SW 1271 (cell line): ENCODE measurements at places on chromosomes 5 and 9.

DNA sequence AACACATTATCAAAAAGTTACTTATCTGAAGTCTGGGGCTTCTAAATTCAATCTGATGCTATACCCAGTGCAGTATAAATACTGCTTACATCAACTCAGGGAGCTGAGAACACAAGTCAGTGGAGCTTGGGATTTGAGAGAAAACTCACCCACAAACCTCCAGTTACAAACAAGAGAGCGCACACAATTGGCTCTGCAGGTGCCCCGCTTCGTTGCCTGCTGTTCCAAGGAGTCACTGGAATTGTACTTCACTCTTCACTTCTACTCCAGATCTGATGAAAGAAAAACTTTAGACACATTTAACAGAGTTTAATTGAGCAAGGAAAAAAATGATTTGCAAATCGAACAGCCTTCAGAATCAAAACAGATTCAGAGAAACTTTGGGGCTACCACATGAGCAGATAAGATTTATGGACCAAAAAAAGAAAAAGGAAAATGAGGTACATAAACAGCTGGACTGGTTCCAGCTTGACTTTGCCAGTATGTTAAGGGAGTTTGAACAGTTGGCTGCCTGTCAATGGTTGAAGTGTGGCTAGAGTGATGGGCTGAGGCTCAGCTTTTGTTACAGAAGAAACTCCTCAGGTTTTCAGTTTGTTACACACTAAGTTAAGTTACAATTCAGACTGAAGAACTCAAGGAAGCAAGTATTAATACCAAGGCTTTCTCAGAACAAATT lies 156.6 kb downstream of the AOPEP start:
- no peak for DNase-seq

- DNase-seq: no peak
Observed at GRCh38 chr5:6279607-6280006, 98.7 kb downstream of the MED10 start.

DNA sequence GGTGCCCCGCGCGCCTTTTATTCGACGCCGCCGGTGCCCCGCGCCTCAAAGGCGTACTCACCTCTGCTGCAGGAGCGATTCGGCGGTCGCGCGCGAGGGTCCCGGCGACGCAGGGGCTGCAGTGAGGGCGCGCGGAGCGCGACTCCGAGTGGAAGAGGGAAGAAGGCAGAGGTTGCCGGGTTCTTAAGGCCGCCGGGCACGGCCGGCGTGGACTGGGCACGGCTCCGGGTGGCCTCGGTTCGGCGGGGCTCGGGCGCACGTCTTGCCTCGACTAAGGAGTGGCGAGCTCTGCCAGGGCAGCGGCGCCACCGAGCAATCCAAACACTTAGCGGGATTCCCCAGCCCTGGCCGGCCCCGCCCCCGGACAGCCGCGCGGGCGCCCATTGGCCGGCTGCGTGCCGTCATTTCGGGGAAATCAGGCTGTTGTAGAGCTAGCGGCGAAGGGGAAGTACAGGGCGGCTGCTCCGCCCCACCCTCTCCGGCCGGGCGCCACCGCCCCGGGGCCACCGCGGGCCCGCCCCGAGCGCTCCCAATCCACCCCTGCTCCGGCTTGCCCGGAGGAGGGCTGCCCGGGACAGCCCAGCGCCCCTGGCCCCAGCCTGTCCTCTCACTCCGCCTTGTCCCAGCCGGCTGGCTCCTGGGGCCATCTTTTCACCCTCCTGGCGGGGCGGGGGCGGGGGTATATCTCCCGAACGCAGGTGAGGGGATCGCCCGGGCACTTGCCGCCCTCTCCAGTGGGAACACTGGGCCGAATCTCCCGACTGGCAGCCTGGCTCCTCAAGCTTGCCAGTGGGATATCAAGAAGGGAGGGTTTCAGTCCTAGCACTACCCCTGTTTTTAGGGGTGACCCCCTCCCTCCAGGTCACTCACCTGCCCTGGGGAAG lies at the start of gene IRF1:
Gene IRF1 (minus strand): TSS at position 290 of the 884 bp plus-strand sequence. CDS start 1,295 bp downstream, outside the sequence.
- peak; percentile 94 for DNase-seq

- no peak for DNase-seq
Observed at GRCh38 chr9:99416007-99416406, 193.9 kb downstream of the SEC61B start.

GRCh38 chr5:58818465-58818864 lies 235.6 kb downstream of the RAB3C start:
- DNase-seq: no peak

DNA sequence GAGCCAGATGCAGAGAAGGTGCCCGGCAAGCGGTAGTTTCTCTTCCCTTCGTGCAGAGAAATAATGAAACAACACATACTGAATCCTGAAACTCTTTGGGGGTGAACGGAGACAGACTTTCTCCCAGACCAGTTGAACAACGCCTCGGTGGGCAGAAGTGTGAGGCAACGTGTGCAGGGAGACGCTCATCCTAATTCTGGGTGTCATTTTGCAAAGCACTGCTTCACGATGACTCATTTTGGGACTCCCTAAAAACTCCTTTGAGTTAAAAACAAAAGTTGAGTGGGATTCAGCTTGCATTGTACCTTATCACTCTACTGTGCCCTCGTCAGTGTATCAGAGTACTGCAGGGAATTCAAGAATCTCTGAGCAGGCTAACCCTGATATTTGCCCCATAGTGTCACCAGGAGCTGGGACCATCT lies 3.5 kb upstream of the NEK6 start:
- no peak for DNase-seq

DNA sequence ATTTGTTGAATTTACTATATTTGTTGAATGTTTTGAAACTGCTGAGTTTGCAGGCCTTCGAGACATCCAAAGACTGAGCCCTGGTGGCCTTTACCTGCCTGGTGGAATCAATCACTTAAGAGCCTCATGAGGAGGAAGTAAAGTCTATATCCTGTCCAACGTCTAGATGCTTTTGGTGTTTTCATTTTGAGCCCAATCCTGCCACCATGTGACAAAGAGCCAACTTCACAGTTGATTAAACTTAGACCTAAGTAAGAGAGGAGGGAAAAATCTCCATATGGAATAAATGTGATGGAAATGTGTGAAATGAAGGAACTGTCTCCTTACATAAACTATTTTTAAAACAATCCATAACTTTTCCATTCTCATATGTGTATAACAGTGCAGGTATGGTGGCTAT lies 220.1 kb downstream of the PRR16 start:
- DNase-seq: peak; percentile 70

- DNase-seq: no peak
Observed at GRCh38 chr5:58517198-58517597, 26.0 kb downstream of the GAPT start.

- no peak for DNase-seq
Observed at GRCh38 chr5:85760519-85760918, 857.2 kb upstream of the COX7C start.

DNA sequence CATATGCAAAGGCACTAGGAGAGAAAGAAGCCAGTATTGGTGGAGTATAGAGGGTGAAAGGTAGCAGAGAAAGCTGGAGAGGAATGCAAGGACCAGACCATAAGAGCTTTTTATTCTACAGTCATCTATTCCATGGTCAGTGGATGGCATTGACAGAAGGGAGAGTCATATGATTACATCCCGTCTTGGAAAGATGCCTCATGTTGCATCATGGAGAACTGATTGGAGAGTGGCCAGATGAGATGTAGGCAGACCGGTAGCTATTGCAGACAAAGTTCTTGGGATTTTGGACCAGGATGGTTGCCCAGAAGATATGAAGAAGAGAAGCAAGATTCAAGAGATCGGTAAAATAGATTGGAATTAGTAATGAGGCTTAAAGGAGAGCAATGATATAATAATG lies 260.7 kb downstream of the CHSY3 start:
- no peak for DNase-seq

DNA sequence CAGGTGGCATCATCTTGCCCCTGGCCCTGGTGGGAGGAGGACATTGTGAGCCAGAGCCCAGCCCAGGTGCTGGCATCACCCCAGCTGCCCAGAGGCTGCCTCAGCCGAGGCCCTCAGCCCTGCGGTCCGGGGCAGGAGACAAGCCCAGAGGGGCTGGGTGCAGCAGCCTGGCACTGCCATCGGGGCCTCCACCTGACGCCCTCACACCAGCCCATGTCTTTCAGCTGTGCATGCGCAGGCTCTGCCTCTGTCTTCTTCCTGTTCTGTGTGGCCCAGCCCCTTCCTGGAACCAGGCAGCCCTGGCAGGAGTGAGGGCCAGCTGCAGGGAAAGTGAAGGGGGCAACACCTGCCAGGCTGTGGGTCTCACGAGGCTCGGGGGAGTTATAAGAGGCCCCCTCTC lies 4.8 kb upstream of the CEL start:
- no peak for DNase-seq

- no peak for DNase-seq
Observed at GRCh38 chr5:154002511-154003020, 36.1 kb downstream of the FAM114A2 start.

GRCh38 chr5:24623031-24623430 lies 21.7 kb downstream of the CDH10 start:
- no peak for DNase-seq

GRCh38 chr5:40150896-40151295 lies 528.8 kb upstream of the PTGER4 start:
- DNase-seq: no peak

- DNase-seq: no peak
Observed at GRCh38 chr9:37329576-37329975, 92.9 kb upstream of the GRHPR start.

GRCh38 chr9:98719055-98719454 lies 10.3 kb upstream of the GABBR2 start:
- DNase-seq: no peak

GRCh38 chr5:123223921-123224320 lies 134.9 kb downstream of the PRDM6 start:
- DNase-seq: no peak

- DNase-seq: no peak
Observed at GRCh38 chr9:104836767-104837166, 72.8 kb downstream of the NIPSNAP3B start.

GRCh38 chr9:13787234-13787833 lies 507.8 kb upstream of the MPDZ start:
- DNase-seq: no peak

- no peak for DNase-seq
Observed at GRCh38 chr5:161400583-161400982, 145.9 kb downstream of the GABRB2 start.

- DNase-seq: no peak
Observed at GRCh38 chr9:477193-477592, 262.5 kb downstream of the DOCK8 start.

DNA sequence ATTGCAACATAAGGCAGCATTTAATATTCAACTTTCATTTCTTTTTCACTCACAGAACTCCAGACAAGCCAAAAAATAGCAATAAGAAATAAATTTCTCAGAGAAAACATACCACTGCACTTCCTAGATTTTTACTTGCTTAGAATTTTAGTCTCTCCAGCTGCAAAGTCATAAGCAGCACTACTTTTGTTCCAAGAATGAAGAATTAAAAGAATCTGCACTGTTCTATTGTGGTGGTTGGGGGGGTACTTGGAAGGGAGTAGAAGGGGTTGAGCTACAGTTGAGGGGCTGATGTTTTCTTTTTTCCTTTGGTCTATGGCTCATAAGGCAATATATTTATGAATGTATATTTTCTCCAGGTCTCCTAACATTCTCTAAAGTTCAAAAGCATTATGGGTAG lies 144.5 kb downstream of the KIAA0825 start:
- DNase-seq: no peak

DNA sequence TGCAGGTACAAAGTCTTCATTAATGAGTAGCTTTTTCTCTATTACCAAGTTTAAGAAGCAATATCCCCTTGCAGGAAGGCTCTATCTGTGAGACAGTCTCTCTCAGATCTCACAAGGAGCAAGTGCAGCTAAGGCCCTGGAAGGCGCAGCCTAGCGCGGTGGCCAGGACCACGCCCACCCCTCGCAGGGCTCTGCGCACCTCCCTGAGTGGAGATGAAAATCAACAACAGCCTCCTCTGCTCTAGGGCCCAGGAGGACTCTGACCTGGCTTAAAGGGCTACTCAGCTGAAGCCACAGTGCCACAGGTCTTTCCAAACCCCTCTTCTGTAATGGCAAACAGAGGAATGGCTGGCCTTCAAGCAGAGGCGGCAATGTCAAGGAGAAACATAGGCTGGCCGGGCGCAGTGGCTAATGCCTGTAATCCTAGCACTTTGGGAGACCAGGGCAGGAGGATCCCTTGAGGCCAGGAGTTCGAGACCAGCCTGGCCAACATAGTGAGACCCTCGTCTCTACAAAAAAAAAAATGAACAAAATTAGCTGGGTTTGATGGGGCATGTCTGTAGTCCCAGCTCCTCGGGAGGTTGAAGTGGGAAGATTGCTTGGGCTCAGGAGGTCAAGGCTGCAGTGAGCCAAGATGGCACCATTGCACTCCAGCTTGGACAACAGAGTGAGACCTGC lies 11.9 kb downstream of the SEC16A start:
- no peak for DNase-seq

- DNase-seq: no peak
Observed at GRCh38 chr5:37071901-37072581, 177.1 kb downstream of the CPLANE1 start.

DNA sequence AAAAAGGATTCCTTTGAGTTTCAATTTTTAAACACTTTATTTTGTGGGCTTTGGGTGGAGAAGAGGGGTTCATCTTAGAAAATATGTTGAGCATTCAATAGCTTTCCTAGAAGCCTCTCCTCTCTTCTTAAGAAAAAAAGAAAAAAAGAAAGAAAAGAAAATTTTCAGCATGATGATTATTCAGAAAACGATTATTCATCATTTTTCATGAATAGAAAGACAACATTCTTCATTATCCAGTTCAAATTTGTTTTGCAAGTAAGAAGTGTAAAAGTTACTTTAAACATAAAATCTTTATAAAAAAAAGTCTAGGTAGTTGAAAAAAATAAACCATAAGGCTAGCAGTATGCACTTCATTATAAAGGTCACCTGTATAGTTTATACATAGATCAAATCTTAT lies 636.5 kb downstream of the IRX1 start:
- no peak for DNase-seq

GRCh38 chr9:35272989-35273388 lies 111.2 kb downstream of the UNC13B start:
- no peak for DNase-seq

GRCh38 chr5:59097712-59098111 lies 514.8 kb downstream of the RAB3C start:
- no peak for DNase-seq

DNA sequence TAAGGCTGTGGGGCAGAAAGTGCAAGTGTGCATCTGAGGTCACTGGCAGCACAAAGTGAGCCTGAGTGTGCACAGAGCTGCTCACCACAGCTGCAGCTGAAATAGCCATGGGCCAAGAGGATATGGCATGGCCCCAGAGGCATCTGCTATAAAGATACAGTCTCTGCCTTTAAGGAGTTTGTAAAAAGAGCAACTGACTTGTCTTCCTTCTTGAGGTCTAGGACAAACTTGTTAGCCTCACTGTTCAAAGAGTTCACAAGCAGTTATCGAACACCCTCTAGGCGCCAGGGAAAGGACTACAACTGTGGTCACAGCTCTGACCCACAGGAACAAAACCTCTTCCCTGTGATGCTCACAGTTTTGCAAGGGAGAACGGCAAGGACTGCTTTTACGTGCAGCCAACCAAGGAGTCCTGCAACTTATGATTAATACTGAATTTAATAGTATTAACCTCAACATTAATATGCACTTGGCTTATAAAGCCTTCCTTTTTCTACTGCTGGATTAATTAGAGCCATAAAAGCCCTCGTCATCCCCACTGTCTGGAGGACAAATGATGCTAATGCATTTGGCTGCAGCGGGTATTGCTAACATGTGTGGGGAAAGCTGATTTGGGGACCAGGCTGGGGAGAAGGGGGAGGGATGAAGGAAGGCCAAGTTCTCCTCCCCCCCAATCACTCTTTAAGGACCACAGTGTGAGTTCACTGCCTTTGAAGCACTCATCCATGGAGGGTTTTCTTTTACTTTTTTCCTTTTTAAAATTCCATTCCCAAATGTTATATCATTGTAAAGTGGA lies 189.8 kb upstream of the TRIM32 start:
- DNase-seq: no peak

GRCh38 chr9:126641118-126641851 lies 27.6 kb downstream of the LMX1B start:
- no peak for DNase-seq
